Glutamatergic neuron (in vitro differentiated cells): ENCODE measurements at places on chromosomes 2 and 18. TPM values are rescaled to one million over a fixed set of nuclear protein-coding genes. Genes with fewer than 3 reads are reported as not detected.
A peak's percentile ranks its signal among the peaks of the same experiment; 100 is the strongest.

Gene TTR
- not detected for total RNA-seq

DNA sequence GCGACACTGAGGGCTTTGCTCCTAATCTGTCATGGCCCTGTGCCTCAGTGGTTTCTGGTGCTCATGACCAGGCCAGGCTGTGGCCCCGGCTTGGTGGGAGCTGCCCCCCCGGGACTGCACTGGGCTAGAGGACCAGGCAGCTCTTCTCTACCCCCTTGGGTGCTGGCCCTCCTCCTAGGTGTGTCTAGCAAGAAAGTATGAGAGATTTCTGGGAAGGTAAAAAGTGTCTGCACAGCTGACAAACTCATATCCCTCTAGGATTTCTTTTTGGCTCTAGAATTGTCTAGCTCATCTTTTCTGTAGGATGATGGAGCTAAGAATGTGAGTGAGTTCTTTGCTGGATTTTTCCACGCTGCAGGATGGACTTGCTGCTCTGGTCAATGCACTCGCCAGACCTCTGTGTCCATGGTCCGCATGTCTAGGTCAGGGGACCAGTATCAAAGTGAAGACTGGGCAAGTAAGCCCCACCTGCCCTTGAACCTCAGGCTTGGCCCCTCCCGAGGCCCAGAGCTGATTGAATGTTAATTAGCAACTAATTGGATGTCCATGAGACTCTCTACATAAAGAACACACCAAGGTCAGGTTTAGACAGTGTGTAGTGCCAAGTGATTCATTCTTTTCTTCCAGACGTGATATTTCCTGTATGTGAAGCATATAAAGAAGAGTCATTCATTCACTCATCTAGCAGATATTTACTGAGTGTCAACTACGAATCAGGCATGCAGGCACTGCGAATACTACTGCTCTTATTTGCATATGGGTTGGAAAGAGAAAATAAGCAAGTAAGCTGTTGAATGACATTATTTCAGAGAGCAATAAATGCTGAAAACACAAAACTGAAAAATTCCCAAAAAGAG, 15.6 kb upstream of the PSD4 start:
- DNase-seq = no peak

DNA sequence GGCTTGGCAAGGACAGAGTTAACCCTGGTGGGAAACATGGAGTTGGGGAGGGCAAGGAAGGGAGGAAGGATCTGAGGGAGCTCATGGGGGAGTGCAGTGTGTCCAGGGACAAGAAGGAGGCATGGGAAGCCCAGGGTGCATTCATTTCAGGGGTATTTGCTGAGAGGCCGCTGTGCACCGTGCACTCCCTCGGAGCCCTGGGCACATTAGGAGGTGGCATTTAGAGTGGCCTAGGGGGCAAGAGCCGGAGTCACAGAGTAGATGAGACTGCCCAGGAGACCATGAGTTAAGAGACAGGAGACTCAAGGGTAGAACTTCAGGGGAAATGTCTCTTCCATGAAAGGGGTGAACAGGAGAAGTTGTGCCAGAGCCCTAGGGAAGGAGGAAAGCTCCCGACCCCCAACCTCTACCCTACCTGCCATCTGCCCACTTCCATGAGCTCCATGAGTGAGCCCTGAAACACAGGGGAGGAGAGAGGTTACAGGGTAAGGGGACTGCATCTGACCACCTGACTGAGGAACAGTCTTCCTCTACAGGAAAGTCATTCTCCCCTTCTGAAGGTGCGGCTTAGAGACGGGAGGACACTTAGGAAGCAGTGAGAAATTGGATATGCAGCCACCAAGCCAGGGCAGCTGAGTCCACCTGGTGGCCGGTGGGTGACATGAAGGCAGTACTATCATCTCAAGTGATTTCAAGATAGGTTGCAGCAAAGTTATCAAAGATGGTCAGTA, 58.5 kb upstream of the COPS8 start:
- DNase-seq = peak; percentile 81

- DNase-seq = no peak
Measured at GRCh38 chr2:67854103-67854743, 208.6 kb downstream of the C1D start.

- peak; percentile 50 for DNase-seq
Measured at GRCh38 chr2:236568068-236568921, 1.3 kb upstream of the ACKR3 start.

- no peak for DNase-seq
Measured at GRCh38 chr18:55289048-55289447, 298.9 kb downstream of the TCF4 start.

- peak; percentile 31 for DNase-seq
Measured at GRCh38 chr2:102005989-102006885, 14.5 kb downstream of the IL1R2 start.

- DNase-seq = no peak
Measured at GRCh38 chr18:45090526-45091140, 409.9 kb downstream of the SETBP1 start.

- no peak for DNase-seq
Measured at GRCh38 chr2:66532972-66533868, 98.3 kb downstream of the MEIS1 start.

- no peak for DNase-seq
Measured at GRCh38 chr2:102509749-102510148, 36.7 kb downstream of the SLC9A4 start.

DNA sequence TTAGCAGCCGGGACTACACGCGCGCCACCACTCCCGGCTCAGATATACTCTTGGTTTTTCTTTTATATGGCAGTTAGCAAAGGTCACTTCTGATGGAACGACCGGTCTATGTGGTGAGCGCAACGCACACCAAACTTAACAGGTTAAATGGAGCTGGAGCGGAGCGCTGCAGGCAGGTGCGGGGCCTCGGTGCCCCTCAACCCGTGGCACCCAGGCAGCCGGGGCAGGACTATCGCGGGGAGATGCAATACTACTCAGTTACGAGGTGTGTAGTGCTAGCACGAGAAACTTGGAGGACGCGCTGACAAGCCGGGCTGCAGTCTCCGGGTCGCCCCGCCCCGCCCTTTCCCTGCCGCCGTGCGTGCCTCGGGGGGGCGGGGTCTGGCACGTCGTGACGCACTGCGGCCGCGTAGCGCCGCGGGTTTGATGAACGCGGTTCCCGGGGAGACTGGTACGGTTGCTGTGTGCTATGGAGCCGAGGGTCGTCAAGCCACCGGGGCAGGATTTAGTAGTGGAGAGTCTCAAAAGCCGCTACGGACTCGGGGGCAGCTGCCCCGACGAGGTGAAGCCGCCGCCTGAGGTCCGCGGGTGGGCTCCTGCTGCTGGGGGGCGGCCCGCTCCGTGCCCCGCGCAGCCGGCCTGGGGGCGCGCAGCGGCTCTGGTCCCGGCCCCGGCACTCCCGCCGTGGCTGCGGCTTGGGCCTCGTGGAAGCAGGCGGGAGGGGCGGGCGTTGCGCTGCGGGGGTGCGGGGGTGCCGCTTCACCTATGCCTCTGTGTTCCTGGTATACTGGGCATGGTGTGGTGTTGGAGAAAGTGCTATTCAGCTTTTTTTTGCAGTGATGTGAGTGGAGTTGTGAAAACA, at the start of gene CCDC138:
CCDC138 (plus strand) TSS at position 418 of the 862 bp plus-strand sequence; CDS start at position 470, 52 bp downstream.
- DNase-seq = peak; percentile 97

DNA sequence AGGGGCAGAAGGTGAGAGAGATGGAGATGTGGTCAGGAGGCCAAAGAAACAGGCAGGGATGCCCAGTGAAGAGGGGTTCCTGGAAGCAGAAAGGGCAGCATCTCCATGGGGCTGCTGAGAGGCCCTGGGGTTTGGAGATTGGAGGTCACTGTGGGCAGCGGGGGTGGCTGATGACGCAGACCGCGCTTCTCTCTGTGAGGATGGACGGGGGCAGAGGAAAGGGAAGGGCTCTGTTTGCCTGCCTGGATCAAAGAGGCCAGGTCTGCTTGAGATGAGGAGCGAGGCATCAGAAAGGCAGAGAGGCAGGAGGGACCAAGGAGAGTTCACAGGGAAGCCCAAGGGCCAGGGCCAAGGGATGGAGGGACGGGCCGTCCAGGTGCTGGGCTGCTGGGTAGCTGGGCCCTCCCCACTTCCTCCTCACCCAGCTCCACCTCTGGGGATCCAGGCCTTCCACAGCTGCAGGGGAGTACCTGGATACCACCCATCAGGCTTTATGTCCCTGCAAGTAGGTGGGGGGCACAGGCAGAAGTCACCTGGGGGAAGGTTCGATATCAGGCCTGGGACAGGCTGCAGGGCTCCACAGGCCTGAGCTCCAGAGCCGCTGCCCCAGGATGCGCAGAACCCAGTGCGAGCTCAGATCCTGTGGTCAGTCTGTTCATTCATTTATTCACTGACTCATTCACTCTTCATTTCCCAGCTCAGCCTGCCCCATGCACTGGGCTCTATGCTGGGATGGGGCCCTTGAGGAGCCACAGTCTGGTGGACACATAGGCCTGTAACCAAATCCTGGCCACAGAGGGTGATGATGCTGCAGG, 30.6 kb downstream of the ADRA2B start:
- no peak for DNase-seq

- DNase-seq = no peak
Measured at GRCh38 chr2:3679616-3680393, 21.8 kb downstream of the ALLC start.

GRCh38 chr18:8718401-8718913, 13.1 kb downstream of the MTCL1 start:
- no peak for DNase-seq

GRCh38 chr18:61853855-61854254, 39.0 kb downstream of the RNF152 start:
- no peak for DNase-seq
